Stimulated activated CD8-positive, alpha-beta memory T cell treated with anti-CD3 and anti-CD28 coated beads, Interleukin-2, amount 100 ng/mL, for 1 hour (primary cell): ENCODE measurements at places on chromosomes 1 and 21.
A peak's percentile ranks its signal among the peaks of the same experiment; 100 is the strongest.

GRCh38 chr1:204524986-204525385, 8.8 kb downstream of the MDM4 start:
- no peak for DNase-seq

DNA sequence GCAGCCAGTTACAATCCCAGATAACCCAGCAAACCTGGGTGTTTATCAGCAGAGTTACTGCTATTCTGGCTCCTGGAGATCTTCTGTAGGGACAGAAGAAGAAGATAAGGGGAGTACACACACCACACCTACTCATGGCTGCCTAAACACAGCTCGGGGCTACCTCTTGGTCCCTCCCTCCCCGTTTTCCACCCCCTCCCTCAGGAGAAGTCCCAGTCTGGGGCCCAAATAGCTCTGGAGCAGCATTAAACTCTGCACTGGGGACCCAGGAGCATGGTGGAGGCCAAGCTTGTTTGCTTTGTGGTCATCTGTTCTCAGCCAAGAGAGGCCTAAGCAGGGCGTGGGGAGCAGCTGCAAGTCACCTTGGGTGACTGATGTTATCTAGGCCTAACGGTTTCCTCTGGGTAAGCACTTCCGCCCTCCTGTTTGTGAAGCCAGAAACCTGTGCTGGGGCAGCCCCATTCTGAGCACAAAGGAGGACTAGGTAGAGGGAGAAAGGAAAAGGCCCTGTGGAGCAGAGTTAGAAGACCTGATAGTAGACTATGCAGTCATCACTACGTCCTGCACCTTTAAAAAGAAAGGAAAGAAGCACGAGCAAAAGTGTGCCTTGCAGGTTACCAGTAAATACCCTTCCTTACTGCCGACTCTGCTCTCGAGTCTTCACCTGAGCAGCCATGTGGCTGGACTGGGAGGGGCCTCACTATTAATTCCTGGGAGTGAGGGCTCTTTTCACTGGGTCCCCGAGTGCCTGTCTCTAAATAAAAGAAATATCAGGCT, 2.0 kb upstream of the RCSD1 start:
- peak; percentile 41 for DNase-seq

- DNase-seq: no peak
Measured at GRCh38 chr1:205985330-205986005, 17.7 kb downstream of the RAB7B start.

- no peak for DNase-seq
Measured at GRCh38 chr1:164608651-164609057, 49.7 kb downstream of the PBX1 start.
